ENCODE measurements at places on chromosomes 4 and X.

DNA sequence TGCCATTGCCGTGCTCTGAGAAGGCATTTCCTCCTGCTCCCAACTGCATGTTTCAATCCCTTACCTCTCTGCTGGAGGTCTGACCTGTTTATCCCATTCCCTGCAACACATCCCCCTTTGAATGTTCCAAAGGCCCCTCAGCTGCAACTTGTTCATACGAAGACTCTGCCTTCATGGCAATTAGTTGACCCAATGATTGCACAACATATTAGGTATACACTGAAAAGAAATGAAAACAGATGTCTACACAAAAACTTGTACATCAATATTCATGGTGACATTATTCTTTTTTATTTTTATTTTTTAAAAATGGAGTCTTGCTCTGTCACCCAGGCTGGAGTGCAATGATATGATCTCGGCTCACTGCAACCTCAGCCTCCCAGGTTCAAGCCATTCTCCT, 54.9 kb upstream of the STX18 start:
- no peak for DNase-seq

DNA sequence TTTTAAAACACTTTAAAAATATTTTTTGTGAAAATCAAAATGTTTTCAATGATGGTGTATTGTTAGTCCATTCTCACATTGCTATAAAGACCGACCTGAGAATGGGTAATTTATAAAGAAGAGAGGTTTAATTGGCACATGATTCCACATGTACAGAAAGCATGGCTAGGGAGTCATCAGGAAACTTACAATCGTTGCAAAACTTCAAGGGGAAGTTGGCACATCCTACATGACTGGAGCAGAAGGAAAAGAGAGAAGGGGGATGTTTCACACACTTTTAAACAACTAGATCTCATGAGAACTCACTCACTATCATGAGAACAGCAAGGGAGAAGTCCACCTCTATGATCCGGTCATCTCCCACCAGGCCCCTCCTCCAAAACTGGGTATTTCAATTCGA, 110.7 kb downstream of the TMEM47 start:
- DNase-seq, result no peak

DNA sequence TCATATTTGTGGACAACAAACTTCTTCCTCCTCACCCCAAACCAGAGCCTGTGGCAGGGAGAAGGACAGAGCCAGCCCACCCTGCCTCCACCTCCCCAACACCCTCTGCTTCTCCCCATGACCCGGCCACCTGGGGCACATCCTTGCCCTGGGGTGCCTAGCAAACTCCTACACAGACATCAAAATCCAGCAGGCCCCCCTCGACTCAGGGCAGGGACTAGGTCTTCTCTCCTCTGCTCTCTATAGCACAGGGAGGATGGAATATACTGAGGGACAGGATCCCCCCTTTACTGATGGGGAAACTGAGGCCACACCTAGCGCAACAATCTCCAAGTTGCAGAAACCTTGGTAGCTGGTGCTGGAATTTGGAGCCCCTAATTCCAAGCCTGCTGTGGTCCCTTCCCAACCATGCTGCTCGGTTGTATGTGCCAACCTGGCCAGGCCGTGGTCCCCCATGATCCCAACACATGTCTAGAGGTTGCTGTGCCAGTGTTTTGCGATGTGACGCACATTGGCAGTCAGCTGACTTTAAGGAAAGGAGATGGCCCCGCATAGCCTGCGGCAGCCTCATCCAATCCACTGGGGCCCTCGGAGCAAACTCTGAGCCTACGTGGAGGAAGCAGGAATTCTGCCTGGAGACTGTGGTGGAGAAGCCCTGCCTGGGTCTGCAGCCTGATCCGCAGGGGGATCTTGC, 53.9 kb upstream of the ADRA2C start:
- no peak for DNase-seq

DNA sequence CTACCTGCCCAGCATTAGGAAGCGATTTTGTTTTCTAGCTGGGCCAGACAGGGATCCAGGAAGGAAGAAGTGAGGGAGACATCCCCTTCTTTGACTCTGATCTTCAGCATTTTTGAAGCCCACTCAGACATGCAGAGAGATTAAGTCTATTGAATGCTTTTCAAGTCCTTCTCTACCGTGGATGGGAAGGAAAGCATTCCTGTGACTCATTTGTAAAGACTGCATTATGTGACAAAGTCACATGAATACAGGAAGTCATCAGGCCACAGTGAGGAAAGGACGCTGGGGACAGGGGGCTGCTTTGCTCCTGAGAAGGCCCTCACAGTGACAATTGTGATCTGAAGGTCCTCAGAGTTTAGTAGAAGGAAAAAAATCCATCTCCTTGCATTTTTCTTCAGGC, 67.4 kb upstream of the GBA3 start:
- no peak for DNase-seq

- DNase-seq, result peak; percentile 2
Observed at GRCh38 chrX:75746891-75747639, 38.0 kb downstream of the MAGEE2 start.

GRCh38 chr4:107733431-107733925, 13.4 kb upstream of the PAPSS1 start:
- DNase-seq, result no peak

DNA sequence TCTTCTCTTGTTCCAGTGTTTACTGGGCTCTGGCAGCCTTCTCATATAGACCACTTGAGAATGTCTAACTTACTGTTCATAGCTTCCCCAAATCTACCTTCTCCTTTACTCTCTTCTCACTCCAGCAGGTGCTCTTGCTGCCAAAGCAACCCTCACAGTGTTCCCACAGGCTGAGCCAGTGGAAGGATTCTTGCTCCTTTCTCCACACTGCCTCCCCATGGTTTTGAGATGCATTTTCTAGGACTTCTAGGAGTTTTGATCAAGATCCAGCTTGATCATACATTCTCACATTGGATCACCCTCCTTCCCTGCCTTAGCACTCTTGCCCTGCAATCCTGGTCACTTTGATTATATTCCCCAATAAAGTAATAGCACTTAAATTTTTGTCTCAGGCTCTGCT, 230.8 kb downstream of the TMEM47 start:
- DNase-seq, result no peak
